ENCODE measurements at places on chromosomes 13 and 19.

DNA sequence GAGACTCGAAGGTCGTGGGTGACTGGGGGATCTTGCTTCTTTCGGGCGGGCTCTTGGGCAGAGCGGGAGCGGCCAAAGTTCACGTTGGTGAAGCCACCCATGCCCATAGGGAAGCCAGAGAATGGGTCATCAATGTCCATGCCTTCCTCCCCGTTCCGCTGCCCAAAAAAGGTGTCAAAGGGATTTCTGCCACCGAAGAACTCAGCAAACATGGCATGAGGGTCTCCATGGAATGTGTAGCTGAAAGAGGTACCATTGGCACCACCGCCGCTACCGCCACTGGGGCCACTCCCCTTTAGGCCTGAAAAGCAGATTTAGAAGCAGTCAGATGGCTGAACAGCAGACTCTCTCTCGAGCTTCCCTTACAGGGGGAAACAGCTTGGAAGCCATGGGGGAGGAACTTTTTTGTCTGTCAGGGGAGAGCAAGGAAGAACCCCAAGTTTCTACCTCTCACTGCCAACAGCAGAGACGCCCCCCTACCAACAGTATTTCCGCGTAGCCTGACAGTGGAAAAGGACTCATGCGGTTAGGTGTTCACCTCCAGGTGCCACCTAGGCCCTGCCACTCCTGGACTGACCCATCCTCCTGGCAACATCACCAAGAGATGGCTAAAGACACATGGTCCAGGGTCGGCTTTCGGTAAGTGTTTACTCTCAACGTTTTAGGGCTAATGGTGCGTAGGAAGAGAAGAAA is 1.3 kb downstream of the DNAJB1 start:
- no peak for DNase-seq

- DNase-seq, result no peak
Measured at GRCh38 chr13:101289764-101290163, 126.5 kb downstream of the NALCN start.

- no peak for DNase-seq
Measured at GRCh38 chr13:76795701-76796695, 90.2 kb downstream of the KCTD12 start.

DNA sequence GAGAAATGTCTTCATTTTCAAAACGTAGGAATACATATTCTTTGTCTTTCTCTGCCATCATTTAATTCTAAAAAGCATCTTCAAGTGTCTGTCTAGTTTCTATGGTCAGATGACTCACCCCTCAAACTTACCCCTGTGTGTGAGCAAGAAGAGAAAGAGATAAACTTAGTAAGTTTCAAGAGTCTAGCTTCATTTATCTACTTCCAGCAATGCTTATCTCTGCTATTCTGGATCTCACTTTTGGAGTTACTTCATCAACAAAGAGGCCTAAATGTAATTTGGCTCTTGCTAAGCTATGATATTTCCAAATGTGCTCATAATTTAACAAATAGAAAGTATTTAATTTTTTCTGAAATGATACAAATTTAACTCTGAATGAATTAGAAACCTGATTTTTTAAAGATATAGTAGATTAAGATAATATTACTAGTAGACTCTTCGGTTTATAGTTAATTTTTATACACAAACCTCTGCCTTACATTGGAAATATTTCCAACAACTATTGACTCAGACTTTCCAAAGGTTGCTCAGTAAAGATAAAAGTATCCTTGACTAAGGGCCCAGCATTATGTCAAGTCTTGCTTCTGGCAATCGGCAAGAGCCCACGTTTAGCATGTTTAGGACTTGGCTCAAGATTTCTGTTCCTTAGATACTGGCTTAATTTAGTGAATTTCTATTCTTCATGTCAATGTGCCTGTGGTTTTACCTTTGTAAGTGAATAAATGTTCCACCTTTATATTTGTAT is 1511.0 kb upstream of the SLC10A2 start:
- DNase-seq, result no peak

DNA sequence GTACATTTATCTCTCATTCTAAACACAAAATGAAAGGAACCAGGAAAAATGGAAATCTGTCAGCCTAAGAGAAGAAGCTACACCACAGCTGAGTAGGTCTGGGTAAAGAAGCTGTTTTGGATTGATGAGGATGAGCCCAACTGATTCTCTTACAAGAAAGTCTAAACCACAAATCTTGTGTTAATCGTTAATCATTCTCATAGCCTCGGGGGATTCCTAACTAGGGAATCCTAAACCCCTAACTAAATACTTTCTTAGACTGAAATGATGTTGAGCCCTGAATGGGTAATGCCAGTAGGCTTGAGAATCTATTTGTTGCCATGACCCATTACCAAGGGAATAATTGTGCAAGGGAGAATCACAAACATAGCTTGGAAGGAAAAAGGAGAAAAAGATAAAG is 327.5 kb upstream of the SPRY2 start:
- no peak for DNase-seq

DNA sequence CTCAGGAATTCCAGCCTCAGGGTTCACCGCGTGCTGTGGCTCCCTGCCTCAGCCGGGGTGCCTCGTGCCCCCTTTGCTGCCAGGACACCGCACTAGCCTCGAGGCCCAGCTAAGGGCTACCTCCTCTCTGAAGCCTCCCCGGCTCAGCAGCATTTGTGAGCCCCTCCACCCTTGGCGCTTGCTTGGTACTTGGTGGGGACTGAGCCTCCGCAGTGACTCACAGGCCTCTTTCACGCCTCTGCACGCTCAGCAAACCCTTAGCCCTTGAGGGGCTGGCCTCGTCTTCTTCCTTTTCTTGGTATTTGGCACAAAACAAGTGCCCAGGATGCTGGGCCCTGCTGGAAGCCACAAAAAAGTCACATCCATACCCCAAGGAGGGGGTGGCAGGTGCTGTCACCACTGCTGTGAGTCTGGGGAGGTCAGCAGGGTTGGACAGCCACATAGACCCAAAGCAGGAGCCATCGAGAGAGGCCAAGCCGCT is 85.4 kb upstream of the TM9SF2 start:
- no peak for DNase-seq

DNA sequence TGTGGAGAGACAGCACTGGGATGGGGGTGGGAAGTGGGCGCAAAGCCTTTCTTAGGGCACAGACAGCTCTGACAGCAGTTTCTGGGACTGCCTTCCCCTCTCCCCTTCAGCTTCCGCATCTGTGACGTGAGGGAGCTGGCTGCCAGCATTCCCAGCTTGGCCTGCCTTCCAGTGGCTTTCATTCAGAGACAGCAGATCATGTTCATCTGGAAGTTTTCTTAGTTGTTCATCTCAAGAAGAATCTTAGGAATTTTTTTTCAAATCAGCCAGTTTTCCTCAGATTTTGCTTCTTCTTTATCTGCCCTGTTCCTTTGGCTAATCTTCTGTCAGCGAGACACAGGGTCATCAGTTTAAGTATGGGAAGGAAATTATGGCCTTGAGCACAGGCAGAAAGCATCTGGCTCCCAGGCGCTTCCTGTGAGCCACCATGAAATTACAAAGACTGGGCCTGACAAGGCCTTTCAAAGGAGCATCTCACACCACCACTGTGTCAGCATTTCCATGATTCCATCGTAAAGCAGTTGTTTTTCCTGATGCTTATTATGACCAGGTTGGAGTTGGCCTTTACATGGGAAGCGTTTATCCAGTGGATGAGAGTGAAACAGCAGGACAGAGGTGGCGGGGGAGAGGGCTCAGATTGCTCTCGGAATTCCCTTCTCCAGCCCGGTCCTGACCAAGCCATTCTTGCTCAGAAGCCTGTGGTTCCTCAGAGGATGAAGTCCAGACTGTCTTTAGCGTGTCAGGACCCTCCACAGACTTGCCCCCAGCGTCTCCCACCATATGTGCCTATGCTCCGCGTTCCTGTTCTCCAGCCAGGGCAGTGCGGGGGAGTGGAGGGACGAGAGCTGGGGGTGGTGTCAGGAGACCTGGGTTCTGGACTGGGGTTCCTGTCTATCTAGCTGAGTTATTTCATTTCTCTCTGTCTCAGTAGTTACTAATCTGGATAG is 43.6 kb downstream of the ARHGAP35 start:
- no peak for DNase-seq

- no peak for DNase-seq
Measured at GRCh38 chr19:6587093-6587820, 3.7 kb downstream of the CD70 start.
